Mesenteric fat pad (tissue), 1 donor: ENCODE measurements at places on chromosomes 7 and 10.

- DNase-seq = no peak
These were observed 98.0 kb upstream of the GATA3 start for GRCh38 chr10:7956508-7956907.

DNA sequence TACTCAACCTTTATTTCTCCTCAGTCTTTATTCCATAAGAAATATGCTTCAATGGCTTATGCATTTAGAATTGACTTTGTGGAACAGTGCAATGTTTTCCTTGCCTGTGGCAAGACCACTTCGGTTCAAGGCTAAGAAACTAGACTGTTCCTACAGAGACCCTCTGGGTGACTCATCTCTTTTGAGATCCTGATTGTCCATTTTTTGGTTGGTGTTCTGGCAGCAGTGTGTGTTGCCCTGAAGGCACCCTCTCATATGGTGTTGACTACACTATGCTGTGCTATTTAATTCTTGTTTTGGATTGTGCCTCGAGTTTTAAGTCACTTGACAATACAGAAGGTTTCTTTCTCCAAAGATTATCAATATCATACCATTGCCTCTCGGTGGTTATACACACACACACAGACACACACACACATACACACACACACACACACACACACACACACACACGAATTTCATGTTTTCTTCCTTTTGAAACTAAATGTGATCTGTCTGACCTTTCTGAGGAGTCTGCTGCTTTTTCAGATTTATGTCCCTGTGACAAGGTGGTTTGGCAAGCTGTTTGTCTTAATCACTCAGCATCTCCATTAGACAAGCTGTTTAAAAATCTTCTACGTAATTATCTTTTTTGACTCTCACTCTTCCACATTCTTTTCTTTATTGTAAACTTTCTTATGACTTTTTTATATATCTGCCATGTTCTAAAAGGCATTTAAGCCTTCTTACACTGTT lies 187.2 kb downstream of the VTI1A start:
- no peak for DNase-seq

DNA sequence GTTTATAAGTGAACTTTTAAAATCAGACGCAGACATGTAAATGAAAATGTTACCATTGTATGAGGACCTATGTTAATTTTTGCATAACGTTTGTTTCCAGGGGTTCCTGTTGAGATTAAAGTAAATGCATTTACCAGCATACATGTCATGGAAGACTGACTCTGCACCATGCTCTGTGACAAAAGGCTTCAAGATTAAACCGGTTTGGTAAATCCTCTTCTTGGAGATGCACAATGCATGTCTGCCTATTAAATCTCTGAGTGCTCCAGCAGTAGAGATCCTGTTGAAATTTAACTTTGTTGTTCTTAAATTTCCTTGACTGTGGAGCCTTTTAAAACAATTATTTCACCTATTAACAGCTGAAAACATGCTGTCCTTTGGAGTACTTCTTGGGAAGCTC lies 36.5 kb upstream of the JAZF1 start:
- DNase-seq = no peak

DNA sequence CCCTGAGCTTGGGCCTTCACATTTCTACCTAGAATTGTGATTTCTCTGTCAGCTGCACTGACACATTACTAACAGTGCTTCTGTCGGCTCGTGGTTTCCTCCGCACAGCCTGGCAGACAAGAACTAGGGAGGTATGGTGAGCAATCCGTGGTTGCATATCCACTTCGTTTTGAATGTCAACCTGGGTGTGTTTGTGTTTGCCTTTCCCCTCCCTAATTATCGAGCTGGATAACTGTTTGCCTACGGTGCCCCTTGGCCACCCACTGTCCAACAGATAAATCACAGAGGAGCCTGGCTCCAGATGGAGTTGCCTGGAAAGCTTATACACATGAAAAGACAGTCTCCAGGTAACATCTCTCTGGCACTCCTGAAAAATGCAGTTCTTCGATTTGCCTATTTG lies 228.8 kb downstream of the TRIL start:
- DNase-seq = no peak

GRCh38 chr10:127459918-127460317 lies 89.2 kb upstream of the NPS start:
- no peak for DNase-seq

GRCh38 chr7:51620706-51621105 lies 304.1 kb upstream of the COBL start:
- DNase-seq = no peak

DNA sequence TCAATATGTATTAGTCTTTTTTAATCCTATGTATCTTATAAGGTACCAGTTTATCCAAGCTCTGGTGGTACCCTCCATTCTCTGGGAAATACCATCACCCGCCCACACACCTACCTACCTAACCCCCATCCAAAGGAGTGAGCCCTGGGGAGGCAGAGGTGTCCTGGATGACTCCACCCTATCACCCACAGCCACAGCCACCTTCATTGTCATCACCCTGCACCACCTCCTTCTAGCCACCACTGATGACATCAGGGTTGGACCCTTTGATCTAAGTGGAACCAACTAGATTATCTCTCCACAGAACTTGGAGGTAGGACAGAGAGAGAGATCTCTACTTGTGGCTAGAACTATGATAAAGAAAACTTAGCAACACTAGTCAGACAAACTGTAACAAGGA lies 259.4 kb downstream of the PARD3 start:
- DNase-seq = no peak

GRCh38 chr7:74225400-74225799 lies 15.6 kb downstream of the LAT2 start:
- DNase-seq = no peak

DNA sequence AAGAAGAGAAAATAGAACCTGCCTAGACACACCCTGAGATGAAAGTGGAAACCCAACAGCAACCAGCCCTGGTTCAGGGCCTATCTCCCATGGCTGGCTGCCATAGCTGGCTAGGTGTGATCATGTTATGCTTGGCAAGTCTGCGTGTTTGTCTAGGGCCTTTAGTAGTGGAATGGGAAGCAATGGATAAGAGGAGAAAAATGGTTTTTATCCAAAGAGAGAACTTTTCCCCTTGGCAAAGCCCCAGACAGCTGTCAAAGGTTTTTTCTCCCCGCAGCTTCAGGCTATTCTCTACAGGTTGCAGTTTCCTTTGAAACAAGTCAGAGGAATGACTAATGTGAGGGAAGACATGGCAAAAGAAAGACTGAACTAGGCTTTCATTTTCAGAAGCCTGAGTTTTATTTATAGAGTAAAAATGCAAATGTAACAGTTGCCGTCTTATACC lies 161.5 kb downstream of the SEMA3D start:
- DNase-seq = no peak
